Head of caudate nucleus (tissue), 42 donors: ENCODE measurements at places on chromosomes 7 and 10.

- DNase-seq = no peak
These were observed 6.3 kb downstream of the RAPGEF5 start for GRCh38 chr7:22350466-22351328.

DNA sequence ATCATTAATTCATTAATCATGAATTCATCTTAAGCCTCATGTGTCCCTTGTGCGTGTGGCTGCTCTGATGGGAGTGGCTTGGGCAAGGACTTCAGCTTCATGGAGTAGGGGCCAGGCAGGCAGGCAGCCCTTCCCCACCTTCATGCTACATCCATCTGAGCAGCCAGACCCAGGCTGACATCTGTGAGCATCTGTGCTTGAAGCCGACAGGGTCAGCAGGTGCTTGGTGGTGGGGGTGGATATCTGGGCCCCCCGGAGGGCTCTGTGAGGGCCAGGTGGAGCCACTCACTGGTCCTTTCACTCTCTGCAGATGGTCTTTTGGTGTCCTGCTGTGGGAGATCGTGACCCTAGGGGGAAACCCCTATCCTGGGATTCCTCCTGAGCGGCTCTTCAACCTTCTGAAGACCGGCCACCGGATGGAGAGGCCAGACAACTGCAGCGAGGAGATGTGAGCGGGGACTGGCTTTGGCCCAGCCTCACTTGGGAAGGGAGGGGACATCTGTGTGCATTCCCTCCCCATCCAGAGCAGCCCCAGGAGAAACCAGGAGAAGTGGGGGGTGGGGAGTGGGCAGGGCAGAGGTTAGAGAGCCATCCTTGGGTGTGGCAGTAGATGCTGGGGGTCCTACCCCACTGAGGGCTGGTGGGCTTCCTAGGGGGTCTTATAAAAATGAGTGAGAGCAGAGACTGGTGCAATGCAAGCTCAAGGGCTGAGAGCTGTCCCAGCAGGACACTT lies 14.7 kb upstream of the CSGALNACT2 start:
- DNase-seq = peak; percentile 10

GRCh38 chr7:116970238-116970910 lies 17.1 kb downstream of the ST7 start:
- DNase-seq = no peak

GRCh38 chr10:78331391-78331922 lies 297.8 kb downstream of the RPS24 start:
- peak; percentile 32 for DNase-seq

DNA sequence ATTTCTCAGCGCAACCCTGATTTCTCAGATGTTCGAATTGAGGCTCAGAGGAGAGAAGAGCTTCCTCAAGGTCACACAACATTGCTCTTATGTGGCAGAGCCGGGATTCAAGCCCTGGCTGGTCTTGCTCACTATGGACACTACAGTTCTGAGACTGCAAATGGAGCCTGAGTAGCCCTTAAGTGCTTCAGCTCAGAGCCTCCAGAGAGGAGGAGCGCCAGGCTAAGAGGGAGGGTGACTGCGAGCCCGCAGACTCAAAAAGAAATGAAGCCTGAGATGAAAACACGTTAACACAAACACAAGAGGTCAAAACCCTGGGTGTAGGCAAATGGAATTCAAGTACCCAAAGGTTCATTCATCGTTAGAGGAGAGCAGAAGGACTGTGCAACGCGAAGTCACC lies 13.9 kb downstream of the ARHGAP22 start:
- no peak for DNase-seq

- no peak for DNase-seq
These were observed 414.0 kb upstream of the ANKRD30A start for GRCh38 chr10:36711361-36711760.

- DNase-seq = no peak
These were observed 3.8 kb downstream of the FAM133B start for GRCh38 chr7:92586403-92586802.

DNA sequence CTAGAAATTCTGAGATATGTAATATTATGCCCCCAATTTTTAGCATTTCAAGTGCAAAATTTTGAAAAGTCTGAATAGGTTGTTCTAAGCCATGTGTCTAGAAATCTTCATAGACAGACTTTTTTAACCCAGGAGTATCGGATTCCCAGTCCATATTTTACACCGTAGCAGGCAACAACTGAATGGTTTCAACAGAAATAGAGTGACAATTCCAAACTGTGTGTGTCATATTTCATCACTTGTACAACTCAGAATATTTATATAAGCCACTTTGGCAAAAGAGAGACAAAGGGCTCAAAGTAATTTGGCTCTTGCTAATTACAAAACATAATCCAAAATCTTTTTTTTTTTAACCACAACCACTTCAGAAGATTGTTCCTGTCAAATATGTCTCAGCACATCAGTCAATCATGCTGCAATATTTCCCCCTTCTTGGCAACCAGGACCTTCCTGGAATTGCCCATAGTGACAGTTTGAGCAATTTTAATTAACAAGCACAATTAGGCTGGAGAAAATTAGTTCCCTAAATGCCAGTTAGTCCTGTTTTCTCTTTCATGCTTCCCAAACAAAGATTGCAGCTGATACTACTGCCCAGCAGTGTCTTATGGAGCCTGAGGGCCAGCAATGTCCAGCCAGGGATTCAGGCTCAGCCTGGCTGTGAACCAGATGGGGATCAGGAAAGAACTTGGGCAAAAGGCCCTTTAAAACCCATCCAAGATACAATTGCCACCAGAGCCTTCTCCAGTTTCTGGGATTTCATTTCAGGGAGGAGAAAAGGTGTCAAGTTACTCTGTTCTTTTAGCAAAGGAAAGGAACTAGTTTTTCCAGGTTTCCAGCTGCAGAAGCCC lies 533.3 kb upstream of the GHITM start:
- no peak for DNase-seq

DNA sequence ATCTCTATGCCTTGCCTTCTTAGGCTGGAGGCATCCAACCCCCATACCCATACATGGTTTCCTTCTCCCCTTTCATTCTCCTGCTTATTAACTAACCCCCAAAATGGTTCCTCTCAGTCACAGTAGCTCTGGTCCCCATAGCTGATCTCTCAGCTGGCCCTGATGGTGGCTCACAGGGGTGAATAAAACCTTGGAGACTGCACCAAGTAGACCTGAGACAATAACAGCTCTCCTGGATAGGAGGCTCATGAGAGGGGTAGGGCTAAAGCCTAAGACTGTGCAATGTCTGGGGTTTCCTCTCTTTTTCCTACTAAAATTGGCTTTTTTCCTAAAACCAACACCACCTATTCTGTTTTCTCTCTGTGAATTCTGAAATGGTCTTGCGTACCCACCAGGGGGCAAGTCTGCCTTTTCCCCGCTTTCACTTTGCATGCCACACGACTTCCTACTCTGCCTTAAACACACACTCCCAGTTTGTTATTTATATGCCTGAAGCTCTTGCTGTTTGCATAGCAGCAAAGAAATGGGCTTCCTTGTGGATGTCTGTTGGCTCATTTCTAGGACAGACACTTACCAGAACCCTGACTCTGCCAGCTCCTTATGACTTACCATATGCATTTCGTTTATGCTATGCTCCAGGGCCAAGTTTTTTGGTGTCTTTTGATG lies 18.4 kb upstream of the PON1 start:
- DNase-seq = no peak

GRCh38 chr7:39355664-39356063 lies 210.5 kb upstream of the YAE1 start:
- no peak for DNase-seq

DNA sequence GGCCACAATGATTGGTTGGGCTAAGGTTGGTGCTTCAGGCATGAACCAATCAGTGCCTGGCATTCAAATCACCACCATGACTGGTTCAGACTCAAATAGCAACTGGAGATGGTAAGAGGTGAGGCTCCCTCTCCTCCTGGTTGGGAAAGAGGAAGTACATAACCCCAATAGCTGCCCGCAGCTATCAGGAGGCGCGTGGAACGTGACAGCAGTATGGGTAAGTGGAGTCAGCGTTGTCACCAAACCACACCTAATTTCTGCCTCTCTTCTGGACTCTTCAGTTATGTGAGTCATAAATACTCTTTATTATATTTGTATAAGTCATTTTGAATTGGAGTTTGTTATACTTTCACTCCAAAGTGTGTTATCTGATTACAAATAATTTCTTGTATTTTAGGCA lies 17.9 kb upstream of the ITGA8 start:
- no peak for DNase-seq

DNA sequence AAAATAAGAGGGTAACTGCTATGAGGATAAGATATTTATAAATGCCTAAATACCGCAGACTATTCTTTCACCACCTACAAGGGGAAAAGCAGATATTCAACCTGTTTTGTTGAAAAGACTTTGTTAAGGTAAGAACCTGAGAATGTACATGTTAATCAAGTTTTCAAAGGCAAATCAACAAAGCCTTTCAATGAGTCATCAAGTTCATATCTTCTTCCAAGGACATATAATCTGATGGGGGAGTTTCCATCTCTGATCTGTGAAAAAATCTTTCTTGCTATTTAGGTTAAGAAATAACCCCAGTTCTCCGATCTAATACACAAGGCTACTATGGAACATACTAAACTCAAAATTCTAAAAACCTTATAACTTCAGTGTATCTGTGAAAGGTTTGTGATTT lies 40.0 kb upstream of the ANLN start:
- no peak for DNase-seq

DNA sequence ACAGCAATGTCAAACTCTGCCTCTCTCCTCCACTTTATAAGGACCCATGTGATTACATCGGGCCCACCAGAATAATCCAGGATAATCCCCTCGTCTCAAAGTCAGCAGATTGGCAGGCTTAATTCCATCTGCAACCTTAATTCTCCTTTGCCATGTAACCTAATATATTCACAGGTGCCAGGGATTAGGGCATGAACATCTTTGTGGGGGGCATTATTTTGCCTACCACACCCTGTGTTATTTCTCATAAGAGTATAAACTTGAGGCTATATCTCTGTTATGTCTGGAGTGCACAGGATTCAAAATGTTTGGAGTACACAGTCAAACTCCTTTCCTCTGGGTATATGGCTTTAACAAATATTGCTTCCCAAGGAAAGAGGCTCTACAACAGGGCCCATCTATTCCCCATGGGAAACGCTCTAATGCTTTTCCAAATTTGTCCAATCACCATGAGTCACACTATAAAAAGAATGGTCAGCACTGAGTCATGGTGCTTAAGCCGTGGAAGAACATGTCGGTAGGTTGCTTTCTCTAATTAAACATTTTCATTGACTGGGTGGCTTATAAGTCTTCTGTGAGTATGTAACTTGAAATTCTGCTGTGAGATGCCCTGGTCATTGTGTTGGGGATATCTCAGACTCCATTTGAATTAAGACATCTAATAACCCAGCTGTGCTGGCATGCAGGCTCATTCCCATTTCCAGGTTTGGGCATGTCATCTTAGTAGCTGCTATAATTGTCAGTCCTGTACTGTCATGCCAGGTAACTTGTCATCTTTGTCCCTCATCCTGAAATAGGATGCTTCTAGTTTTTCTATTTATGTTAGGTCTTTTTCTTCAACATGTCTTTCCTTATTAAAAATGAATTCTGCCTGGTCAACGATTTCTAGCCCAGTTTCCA lies 11.5 kb upstream of the AKR1B10 start:
- DNase-seq = no peak

- DNase-seq = no peak
These were observed 67.3 kb downstream of the CALML3 start for GRCh38 chr10:5592070-5592469.

DNA sequence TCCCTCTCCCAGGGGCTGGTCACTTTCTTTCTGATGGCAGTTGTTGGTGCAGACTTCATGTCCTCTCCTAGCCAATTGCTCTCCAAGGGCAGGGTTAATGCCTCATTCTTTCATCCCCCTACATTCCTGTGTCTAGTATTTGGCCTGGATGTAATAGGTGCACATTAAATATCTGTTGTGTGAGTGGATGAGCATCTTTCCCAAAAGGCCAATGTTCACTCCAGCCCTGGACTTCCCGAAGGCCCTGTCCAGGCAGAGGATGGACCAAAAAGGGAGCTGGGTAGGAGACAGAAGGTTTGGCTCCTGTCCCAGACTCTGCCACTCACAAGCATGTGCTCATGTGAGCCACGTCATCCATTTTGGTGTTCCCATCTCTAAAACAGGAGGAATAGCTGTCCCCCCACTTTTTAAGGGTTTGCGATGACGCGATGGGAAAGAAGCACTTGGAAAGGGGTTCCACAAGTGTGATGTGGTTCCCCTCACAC lies 47.5 kb downstream of the RGS10 start:
- DNase-seq = no peak

- no peak for DNase-seq
These were observed 164.3 kb downstream of the NRF1 start for GRCh38 chr7:129775695-129776361.

GRCh38 chr10:106401161-106401560 lies 763.3 kb downstream of the SORCS1 start:
- DNase-seq = no peak

DNA sequence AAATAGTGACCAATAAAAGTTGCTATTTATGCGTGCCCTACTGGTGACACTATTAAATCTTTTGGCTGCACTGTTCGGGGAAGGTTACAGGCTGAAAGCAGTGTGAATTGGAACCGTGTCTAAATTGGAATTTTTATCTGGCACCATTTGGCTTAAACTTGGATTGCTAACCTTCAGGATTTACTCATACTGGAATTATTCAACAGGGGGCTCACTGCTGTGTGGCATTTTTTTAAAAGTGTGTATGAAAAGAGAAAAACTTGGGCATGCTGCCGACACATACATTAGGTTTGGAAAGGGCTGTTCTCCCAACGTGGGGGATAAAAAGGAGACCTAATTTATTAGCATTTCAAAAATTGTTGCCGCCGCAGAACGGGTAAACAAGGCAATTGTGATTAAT lies 537.9 kb upstream of the MGMT start:
- DNase-seq = no peak

GRCh38 chr7:42914421-42915045 lies 2.7 kb upstream of the C7orf25 start:
- DNase-seq = no peak

DNA sequence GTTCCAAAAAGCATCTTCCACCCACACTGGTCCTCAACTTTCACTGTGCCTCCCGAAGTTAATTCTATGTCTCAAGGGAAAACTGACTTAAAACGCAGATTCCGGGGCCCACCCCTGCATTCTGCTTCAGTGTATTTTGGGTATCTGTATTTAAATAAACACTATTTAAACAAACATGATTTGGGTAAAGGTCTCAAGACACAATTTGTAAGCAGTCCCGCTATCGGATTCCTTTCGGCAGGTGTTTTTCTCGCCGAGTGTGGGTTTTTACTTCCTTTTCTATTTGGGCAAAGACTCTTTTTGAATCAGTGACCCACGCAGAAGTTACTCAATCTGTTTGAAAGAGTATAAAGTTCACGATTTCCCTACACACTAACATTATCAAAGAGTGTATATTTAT lies 1.2 kb downstream of the PDIA4 start:
- no peak for DNase-seq

- no peak for DNase-seq
These were observed 22.4 kb upstream of the C10orf71 start for GRCh38 chr10:49276596-49276995.

DNA sequence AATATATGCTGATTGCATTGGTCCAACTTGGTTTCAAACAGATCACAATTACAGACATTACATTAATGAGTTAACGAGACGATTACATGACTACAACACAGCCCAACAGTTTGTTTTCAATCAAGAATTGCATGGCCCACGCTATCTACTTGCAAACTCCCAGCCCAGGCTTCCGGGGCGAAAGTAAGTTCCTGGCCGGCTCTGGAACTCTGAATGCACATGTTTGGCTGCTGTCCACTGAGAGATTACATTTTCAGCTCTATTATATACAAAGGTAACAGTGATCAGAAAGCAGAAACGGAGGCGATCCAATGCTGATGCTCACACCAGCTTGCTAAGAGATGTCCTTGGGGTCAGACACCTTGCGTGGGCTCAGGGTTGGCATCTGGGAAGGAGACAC lies 206.3 kb downstream of the FANK1 start:
- no peak for DNase-seq
